EH (cell line): ENCODE measurements at places on chromosomes 16 and 17.

DNA sequence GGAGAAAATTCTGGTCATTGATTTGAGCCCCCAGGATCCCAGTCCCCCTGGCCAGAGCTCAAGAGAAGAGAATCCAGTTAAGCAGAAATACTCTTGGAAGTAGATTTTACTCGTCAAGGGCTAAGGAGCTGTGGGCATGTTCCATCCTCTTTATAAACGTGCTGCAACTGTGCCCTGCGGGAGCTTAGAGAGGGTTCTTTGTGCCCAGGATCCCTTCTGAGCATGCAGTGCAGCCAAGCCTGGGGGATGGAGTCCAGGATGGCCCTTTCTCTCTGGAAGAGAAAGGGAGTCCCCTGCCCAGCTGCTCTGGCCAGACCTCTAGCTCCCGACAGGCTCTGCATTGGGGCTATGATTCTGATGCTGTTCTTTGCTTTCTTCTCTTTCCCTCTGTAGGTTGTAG, 9.5 kb upstream of the LGALS9 start:
- DNase-seq: no peak

DNA sequence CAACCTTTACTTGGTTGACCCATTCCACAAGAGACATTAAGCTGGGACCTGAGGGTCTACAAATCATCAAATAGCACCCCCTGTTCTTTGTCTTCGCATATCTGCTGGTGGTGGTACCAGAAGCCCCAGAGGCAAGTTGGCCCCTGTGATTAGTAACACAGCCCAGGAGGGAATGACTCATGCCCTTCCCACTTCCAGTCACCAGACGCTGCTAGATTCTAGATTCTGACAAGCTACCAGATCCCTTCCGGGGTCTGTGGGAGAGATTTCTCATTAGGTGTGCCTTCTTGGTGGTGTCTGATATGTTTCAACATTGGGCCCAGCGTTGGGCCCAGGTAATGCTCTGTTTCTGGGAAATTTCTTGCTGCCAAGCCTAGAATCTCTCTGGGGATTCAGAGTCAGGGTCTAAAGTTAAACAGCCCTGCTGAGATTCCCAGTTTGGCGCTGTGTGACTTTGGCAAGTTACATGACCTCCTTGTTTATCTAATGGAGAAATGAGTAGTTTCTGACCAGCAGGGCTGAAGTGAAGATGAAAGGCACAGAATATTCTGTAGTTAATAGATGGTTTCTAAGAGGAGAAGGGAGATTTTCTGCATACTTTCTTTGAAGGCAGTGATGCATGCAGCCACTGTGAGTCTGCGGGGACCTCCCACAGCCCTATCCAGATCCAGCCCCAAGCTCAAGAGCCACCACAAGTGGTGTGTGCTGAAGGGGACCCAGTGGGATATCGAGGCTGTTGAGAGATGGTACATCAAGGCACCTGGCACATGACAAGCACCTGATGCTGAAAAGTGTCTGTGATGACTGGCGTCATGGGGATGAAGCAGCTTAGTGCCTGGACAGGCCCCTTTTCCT, 3.9 kb downstream of the TRPV2 start:
- DNase-seq: peak; percentile 92

- no peak for DNase-seq
Observed at GRCh38 chr16:10813099-10813455, 5.5 kb downstream of the TVP23A start.

DNA sequence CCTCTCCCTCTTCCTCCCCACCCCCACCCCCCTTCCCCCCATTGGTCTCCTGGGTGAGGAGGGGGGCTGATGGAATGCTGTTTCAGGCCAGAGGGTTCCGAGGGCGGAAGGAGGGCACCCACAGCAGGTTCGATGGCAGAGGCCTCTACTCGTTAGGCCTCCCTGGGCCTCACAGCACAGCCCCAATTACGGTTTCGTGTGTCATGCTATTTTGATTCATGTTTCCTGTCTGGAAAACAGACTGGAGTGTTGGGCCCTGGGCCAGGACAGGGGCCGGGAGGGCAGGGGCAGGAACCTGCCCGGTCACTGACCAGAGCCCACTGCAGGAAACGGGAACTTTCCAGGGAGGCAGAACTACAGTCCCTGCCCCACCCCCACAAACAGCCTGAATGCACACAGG, 138.2 kb downstream of the C16orf95 start:
- DNase-seq: peak; percentile 68

DNA sequence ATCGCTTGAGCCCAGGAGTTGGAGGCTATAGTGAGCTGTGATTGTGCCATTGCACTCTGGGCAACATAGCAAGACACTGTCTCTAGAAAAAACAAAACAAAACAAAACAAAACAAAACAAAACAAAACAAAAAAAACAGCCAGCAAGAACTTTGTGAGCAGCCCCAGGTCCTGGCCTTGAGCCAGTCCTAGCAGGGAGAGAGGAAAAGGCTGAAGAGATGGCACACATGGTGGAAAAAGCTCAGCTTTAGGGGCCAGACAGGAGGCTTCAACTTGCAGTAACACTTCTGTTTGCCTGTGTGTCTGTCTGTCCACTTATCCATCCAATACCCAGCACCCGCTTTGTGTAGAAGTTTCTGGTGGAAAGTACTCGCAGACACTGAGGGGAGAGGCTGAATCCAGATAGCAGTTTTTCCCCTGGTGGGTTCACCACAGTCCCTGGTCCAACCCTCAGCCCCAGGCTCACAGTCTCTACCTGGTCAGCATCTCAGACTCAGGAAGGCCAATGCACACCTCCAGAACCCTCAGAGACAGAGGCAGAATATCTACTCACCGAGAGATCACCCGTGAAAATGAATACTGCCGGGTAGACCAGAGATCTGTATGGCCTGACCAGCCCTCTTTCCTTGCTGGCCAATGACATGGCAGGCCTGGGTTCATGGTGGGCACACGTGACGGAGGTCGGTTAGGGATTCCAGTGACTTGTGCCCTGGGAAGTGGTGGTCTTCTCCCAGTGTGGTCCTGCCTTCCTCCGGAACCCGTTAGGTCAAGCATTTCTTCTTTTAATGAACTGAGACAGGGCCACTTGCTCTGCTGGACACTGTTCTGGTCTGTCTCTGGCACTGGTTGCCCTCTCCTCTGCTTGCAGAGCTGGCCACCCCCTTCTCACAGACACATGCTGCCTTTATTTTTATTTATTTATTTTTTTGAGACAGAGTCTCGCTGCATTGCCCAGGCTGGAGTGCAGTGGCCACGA, 79.5 kb upstream of the DNAJA2 start:
- no peak for DNase-seq

GRCh38 chr17:19457046-19457445, 46.0 kb downstream of the RNF112 start:
- no peak for DNase-seq

- DNase-seq: peak; percentile 45
Observed at GRCh38 chr16:20385844-20386832, 18.4 kb downstream of the PDILT start.

GRCh38 chr16:80812593-80812992, 8.2 kb upstream of the CDYL2 start:
- DNase-seq: no peak

- DNase-seq: no peak
Observed at GRCh38 chr16:28237754-28238357, 26.1 kb upstream of the XPO6 start.

GRCh38 chr16:11349599-11350276, 4.5 kb downstream of the RMI2 start:
- peak; percentile 91 for DNase-seq

DNA sequence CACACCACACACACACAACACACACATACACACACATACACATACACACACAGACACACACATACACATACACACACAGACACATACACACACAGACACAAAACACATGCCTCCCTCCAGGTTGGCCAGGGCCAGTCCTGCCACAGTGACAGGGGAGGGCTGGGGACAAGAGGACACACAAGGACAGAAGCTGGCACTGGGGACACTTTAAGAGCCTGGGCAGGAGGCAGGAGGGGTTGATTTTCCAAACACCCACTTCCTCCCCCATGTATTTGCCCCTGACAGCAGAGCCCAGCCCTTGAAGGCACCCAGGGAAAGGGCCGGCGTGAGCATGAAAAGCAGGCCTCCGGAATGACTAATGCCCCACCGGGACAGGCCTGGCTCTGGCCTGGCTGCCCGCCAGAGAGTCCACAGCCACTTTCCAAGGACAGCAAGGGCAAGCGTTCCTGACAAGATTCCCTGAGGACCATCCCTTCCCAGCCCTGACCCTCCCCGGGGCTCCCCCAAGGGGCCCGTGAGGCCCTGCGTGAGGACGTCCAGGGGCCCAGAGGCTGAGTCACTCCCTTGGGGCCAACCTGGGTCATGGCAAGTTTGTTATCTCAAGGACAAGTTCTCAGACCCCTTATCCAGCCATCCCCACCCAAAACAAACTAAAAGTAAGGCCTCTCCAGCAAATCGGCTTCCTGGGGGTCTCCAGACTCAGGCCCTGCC, 235.6 kb downstream of the ZNF423 start:
- DNase-seq: peak; percentile 92

DNA sequence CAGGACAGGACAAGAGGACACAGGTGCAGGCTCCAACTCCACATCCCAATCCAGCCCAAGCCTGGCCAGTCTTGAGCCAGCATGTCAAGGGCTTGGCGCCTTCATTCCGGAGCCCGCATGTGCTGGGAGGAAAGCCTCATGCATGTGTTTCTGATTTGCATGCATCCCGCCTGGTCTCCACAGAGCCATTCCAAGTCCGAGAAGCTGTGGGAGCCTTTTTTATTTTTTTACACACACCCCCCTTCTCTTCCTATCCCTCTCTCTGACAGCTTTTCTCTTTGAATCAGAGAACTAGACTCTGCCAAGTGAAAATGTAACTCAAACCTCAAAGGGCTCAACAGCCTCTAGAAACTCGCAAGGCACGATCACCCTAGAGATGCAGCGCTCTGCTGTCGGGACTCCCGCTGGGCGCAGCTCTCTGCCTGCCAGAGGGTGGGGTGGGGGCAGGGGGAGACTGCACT, 45.1 kb downstream of the NOG start:
- peak; percentile 28 for DNase-seq

DNA sequence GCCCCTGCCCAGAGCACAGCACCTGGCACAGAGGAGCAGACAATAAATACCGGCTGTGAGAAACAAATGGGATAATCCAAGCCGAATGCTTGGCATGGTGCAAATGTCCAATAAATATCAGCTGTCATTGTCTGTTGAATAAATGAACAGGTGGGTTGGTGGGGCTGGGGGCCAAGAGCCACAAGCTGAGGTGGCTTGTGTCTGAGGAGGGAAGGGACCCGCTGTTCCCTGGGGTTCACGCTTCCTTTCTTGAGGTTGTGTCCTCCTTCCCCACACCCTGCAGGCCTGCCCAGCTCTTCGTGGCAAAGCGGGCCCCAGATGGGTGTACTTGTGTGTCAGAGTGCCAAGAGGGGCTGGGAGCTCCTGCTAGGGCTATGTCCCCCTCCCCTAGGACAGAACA, 38.6 kb downstream of the ARHGAP27 start:
- no peak for DNase-seq

GRCh38 chr17:61770043-61770442, 93.3 kb downstream of the BRIP1 start:
- peak; percentile 40 for DNase-seq

- no peak for DNase-seq
Observed at GRCh38 chr17:76539631-76540271, at the start of gene PRCD. Gene PRCD, plus strand, starts transcription at chr17:76540044. Its CDS starts 98 bp downstream, at chr17:76540142.

GRCh38 chr17:2025622-2026309, 632 bp upstream of the RTN4RL1 start:
- peak; percentile 79 for DNase-seq

GRCh38 chr17:54172096-54172984, 349.6 kb downstream of the KIF2B start:
- no peak for DNase-seq

DNA sequence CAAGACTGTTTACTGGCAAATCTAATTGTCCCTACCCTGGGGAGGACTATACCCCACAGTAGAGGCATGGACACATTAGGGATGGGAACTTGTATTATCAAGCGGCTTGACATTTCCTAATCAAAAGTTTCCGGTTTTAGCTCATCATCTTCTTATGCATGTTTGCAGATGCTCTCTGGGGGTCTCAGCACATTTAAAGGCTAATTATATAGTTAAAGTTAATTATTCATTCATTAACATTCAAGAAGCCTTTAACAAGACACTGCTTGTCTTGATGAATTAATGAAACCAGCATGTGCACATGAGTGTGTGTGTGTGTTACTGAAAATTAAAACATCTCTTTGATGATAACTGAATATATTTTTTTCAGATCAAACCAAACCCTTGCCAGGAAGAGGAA, 377.1 kb downstream of the GRIN2A start:
- no peak for DNase-seq

DNA sequence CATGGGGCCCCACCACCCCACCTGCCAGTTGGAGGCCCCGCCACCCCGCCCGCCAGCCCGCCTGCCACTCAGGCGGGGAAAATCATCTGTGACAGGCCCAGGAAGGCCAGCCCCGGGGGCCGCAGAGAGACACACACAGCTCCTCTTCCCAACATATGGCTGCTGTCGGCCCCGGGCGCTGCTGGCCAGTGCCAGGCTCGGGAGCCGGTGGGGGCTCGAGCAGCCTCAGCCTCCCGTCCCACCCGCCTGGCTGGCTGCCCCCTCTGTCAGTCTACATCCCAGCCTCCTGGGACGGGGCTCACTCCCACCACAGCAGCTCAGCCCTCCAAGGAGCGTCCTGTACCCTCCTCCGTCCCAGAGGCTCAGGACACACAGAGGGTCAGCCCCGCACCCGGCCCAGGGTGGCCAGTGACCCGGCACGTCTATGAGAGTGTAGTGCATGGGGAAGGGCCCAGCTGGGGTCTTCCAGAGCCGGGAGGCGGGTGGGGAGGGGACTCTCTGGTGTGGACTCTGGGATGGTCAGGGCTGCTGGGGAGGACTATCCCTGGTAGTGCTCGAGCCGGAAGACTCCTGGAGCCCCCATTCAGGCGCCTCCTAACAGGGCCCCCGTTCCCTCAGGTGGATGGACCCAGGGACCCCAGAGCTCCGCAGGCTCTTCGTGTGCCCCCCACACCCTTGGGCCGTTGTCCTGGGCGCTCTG, 3.6 kb upstream of the PRR35 start:
- no peak for DNase-seq

- peak; percentile 15 for DNase-seq
Observed at GRCh38 chr17:9644910-9645751, at the start of gene USP43. Gene USP43, plus strand, starts transcription at chr17:9645517. Its CDS starts 116 bp downstream, at chr17:9645633.
